Left cardiac atrium (tissue), 4 donors: ENCODE measurements at places on chromosomes 13 and 19. TPM values are rescaled to one million over a fixed set of nuclear protein-coding genes. Genes with fewer than 3 reads are reported as not detected.
A peak's percentile ranks its signal among the peaks of the same experiment; 100 is the strongest.

- DNase-seq = no peak
These were observed 10.5 kb upstream of the KLK4 start for GRCh38 chr19:50921426-50922316.

- DNase-seq = no peak
These were observed 82.9 kb downstream of the PDS5B start for GRCh38 chr13:32669030-32669646.

- no peak for DNase-seq
These were observed 6.5 kb downstream of the EPHX3 start for GRCh38 chr19:15225760-15226159.

DNA sequence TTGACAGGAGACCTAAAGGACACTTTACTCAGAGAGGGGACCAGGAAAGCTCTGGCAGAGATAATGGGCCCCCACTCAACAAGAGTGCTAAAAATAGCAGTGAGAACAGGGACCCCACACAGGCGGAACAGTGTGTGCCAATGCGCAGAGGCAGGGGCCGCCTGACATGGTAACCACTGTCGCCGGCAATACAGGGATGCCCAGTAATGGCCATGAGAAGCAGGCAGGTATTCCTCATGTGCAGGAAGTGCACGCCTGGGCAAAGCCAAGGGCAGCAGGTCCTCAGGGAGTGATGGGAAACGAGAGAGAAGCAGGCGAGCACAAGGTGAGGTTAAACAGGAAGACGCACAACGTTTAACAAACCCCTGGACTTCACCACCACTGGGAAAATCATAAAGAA, 757.1 kb downstream of the LIG4 start:
- no peak for DNase-seq

- DNase-seq = peak; percentile 55
These were observed 2.0 kb downstream of the KLF2 start for GRCh38 chr19:16326401-16327168.

- DNase-seq = no peak
These were observed 9.6 kb downstream of the PRR22 start for GRCh38 chr19:5774921-5775320.

- no peak for DNase-seq
These were observed 7.1 kb downstream of the ZSCAN1 start for GRCh38 chr19:58040751-58041525.

GRCh38 chr13:43244481-43244880, 221.1 kb downstream of the DNAJC15 start:
- DNase-seq = no peak

DNA sequence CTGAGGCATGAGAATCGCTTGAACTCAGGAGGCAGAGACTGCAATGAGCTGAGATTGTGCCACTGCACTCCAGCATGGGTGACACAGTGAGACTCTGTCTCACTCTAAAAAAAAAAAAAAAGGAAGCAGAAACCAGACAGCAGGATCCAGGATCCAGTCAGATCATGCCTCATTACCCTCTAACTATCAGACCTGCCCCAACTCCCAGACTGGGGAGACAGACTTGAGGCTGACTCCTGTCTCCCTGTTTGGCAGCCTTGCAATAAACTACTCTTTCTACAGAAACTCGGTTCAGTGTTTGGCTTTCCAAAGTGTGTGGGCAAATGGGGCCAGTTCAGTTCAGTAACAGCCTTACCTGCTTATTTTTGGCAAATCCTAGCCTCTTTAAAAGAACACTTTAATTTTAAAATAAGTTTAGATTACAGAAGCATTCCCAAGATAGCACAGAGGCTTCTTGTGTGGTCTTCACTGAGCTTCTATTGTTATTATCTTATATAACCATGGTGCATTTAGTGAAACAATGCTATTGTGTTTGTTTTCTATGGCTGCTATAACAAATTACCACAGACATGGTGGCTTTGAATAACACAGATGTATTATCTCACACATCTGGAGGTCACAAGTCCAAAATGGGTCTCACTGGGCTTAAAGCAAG, 18.5 kb downstream of the RASL11A start:
- DNase-seq = no peak

DNA sequence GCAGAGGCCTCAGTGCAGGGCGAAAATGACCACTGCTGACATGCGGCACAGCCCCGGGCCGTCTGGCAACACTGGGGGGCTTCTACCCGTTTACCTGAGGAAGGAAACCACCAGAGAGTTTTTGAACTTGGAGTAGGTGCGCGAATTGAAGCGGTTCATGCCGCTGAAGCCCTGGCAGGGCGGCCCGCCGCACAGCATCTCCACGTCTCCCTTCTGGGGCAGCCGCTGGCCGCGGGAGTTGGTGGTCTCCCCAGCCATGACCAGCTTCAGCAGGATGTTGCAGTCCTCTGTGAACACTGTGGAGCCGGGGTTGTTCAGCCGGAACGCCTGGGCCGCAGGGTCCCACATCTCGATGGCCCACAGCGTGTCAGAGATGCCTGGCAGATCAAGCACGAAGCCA, 20.3 kb upstream of the EIF3G start:
- DNase-seq = no peak

DNA sequence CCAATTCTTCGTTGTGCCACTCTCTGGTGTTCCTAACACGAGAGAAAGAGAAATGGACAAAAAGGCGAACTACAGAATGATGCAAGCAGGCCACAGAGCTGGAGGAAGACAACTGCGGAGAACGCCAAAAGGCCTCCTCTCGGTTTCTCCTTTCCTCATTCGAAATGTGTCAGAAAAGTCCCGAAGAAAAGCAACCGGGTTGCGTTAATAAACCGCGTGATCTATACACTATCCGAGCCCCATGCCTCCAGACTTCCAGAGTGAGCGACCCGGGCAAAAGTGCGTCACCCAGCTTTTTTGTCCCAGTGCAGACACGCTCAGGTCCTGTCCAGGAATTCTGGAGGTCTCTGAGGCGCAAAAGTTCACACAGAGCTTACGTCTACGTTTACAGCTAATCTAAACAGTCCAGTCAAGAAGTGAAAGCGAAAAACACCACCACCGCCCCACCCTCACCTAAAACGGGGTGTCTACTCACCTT, 413 bp downstream of the N4BP2L2 start:
- peak; percentile 35 for DNase-seq

GRCh38 chr19:42114412-42114811, 17.8 kb downstream of the POU2F2 start:
- DNase-seq = no peak

- DNase-seq = no peak
These were observed at the start of gene PRX for GRCh38 chr19:40413291-40413845. TSS of gene PRX (minus strand) at chr19:40413378. CDS start at chr19:40407932, 5,446 bp downstream.

GRCh38 chr19:13138916-13139198, 11.3 kb downstream of the STX10 start:
- DNase-seq = no peak

GRCh38 chr19:4186087-4186993, 3.9 kb downstream of the ANKRD24 start:
- peak; percentile 70 for DNase-seq

DNA sequence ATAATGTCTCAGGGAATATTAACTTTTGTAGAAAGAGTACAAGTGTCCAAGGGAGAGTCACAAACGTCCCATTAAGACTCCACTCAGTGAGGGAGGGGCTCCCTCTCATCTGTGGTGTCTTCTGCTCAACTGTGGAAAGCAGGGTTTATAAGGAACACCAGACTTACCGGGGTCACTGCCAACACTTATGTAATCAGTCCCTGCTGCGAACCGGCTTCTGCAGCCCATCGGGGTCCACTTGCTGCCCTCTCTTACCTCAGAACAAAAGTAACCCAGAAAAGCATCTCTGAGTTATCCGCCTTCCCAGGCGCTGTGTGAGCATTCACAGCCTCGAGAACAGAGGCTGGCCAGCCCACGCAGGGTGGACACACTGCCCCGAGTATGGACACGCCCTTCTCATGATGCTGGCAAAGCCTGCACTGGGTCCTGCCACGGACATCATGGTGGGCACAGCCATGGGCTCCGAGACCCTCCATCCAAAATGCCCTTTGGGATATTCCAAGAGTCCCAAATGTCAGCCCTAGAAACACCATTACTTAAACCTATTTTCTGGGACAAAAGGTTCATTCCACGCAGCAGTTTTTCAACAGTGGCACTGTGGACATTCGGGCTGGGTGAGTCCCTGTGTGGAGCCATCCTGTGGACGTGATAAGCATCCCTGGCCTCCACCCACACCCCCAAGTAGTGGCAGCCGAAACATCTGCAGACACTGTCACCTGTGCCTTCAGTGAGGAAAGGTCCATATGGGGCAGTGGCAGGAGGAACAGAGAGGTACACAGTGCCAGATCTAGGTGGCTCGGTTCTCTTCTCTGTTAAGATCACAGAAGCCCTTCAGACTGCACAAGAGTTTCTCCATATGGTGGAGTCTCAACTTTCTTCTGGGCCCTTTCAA, 63.9 kb downstream of the STK24 start:
- DNase-seq = no peak

GRCh38 chr13:80336776-80337287, 4.1 kb downstream of the SPRY2 start:
- no peak for DNase-seq

- DNase-seq = no peak
These were observed 1.3 kb downstream of the HSD11B1L start for GRCh38 chr19:5682107-5682482.

PPP1R15A gene
- 78.6 TPM for total RNA-seq

EVI5L gene
- 18.8 TPM for total RNA-seq

LDLR gene
- 24.4 TPM for total RNA-seq

ZNF358 gene
- total RNA-seq = 82.4 TPM

KLK4 gene
- total RNA-seq = not detected

TUBB4A gene
- total RNA-seq = 4.2 TPM

CYP4F22 gene
- total RNA-seq = not detected
